ENCODE measurements at places on chromosomes 7 and 10.

DNA sequence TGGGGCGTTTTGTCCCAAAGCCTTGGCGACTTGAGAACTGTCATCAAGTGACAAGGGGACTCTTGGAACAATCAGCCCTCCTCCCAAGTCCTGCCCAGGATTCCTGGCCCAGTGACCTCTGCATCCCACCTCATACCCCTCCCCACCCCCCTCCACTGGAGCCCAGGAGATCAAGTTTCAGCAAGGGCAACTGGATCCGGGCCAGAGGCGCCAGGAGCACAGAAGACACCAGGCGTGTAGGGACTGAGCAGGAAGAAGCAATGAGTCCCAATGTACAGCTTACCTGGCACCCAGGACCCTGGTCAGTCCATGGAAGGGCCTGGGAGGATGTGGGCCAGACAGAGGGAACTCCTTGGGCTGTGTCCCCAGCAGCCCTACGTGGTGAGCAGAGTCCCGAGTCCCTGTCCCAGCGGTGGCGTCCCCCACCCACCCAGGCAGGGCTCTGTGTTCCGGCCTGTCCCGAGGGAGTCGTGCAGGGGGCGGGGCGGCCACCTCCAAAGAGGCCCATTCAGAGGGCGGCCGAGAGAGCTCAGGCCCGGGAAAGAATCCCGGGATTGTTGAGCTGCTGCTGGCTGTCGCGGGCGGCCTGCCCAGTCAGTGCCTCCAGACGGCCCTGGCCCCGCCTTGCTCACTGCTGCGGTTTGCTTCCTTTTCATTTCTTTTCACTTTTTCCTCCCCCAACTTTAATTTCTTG lies 254.1 kb downstream of the TNS3 start:
- no peak for DNase-seq

DNA sequence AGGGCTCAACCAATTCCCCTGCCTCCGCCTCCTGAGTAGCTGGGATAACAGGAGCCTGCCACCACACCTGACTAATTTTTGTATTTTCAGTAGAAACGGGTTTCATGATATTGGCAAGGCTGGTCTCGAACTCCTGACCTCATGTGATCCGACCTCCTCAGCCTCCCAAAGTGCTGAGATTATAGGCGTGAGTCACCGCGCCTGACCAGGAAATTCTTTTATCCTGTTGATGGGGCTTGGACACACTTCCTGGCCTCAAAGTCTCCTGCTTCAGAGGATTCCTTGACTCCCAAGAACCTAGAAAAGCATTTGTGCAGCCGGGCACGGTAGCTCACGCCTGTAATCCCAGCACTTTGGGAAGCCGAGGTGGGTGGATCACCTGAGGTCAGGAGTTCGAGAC lies 16.2 kb downstream of the ZNF425 start:
- DNase-seq = no peak

GRCh38 chr7:33880787-33881186 lies 24.6 kb upstream of the BMPER start:
- no peak for DNase-seq

DNA sequence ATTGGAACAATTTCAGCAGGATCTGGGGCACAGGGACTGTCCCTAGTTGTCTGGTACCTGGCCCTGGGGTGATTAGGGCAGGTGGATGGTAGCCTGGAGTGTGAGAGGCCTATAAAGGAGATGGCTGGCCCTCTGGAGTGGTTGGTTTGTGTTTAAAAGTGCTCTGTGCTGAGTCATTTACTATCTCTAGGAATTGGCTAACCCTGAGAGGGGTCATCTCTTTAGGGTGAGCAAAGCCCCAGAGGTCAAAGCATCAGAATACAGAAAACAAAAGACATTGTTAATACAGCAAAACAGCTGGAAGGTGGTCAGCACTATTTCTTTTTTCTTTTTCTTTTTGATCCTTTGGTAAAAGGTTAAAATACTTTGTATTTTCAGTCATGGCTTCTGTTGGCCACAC lies 43.4 kb upstream of the BMPER start:
- no peak for DNase-seq

GRCh38 chr10:63631991-63632390 lies 110.8 kb downstream of the REEP3 start:
- DNase-seq = no peak

DNA sequence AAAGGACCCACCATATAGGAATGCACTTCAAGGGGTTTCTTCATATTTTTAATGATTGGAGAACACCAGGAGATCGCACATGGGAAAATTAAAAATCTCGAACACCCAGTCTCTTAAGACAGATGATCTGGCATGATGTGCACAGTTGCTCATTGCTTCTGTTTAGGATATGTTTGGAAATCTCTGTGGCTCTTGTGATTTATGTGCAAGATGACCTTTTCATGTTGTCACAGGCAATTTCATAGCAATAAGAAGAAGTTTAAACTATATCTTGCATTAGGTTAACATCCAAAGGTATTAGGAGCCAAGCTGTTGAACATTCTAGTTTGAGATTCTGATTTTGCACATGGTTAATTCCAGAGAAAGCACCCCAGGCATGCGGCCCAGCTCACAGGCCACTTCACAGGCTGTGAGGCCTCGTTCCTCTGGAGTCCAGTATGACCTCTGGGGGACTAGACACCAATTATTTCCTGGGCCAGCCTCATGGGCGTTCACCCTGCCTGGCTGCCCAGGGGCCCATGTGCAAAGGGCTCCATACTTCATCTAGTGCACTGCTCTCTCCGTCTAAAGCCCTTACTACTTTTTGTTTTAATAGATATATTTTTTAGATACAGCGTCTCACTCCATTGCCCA lies 28.4 kb downstream of the CAMK1D start:
- DNase-seq = no peak

DNA sequence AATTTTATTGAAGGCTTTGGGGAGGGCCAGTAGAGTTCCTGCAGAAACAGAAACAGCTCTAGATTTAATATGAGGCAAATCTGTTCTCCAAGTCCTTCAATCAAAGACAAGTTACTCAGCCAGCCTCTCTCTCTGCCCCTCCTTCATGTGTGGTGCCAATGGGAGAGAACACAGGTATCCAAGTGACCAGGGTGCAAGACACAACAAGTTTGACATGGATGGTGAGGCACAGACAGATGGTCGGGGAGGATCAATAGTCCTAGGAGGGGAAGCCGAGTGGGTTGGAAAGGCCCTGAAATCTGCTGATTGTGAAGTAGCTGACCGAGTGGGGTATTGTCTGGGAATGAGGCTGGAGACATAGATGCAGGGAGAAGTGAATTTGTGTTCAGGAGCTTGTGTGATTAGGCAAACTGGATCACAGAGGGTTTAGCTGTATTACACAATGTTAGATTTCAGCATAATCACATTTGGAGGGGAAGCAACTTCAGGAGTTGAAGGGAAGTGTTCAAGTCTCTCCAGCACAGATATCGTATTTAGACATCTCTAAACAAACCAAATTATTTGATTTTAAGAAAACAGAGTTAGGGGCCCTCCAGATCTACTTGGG lies 1.5 kb downstream of the GIMAP1 start:
- DNase-seq = no peak

- DNase-seq = no peak
Observed at GRCh38 chr10:110791541-110792073, 80.1 kb upstream of the PDCD4 start.

- DNase-seq = no peak
Observed at GRCh38 chr10:131781076-131781475, 119.7 kb upstream of the PPP2R2D start.

DNA sequence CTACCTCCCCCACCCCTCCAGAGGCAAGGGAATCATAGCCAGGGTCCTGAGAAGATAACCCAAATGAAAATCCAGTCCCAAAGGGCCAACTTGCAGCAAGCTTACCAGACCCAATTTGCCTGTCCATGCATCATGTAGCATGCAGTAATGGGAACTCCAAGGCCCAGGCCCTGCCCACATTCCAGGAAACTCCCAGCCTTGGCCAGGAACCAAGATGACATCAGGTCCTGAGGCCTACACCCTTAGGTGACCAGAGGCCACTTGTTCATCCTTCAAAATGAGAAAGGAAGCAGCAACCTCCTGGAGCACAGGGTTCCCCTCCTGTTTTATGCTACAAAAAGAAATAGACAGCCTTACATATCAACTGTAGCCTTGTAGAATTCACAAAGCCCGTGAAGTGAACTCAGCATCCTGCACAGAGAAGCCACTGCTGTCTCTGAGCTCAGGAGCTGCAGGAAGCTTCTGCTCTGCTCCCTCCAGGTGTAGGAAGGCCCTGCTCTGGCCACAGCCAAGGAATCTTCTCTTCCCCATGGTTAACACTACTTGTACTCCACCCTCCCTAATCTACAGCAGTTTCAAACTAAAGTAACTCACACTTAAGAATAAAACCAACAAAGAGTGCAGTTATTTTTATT lies 30.3 kb upstream of the GRB10 start:
- no peak for DNase-seq

- no peak for DNase-seq
Observed at GRCh38 chr10:62079885-62080559, 178.5 kb downstream of the ARID5B start.

- DNase-seq = no peak
Observed at GRCh38 chr7:139566075-139566474, 42.6 kb downstream of the CLEC2L start.

- DNase-seq = no peak
Observed at GRCh38 chr10:128498378-128498730, 372.1 kb upstream of the MKI67 start.

DNA sequence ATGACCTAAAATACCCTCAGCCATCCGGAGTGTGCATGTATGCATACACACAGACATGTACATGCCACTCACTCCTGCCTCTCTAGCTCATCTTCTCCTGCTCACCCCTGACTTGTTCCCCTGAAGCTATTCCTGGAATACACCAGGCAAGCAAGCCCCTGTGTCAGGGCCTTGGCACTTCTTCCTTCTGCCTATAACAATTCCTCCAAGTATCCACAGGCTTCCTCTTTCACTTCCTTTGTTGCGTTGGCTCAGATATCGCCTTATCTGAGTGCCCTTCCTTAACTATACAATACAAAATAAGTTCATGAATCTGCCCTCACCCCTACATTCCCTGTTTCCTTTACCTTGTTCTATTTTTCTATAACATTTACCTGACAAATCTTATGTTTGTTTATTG lies 88.8 kb downstream of the NOD1 start:
- no peak for DNase-seq

DNA sequence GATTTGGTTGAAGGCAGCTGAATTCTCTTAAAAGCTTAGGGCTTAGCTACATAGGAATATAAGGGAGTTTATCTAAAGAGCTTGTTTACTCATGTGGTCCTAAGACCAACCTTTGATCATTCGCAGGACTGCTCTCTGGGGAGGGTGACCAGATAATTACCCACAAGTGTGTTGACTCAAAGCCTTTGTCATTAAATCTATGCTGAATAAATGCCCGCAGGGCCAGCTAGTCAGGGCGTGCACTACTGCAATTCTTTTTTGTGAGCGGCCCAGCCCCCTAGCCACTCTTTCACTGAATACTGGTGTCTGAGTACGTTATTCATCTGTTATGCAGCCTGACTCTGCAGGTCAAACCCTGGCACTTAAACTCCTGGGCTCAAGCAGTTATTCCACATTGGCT lies 69.6 kb downstream of the AKAP9 start:
- no peak for DNase-seq
